ENCODE measurements at places on chromosomes 2 and 18.

- DNase-seq, result no peak
Observed at GRCh38 chr2:99140056-99140859, 1.2 kb upstream of the C2orf15 start.

DNA sequence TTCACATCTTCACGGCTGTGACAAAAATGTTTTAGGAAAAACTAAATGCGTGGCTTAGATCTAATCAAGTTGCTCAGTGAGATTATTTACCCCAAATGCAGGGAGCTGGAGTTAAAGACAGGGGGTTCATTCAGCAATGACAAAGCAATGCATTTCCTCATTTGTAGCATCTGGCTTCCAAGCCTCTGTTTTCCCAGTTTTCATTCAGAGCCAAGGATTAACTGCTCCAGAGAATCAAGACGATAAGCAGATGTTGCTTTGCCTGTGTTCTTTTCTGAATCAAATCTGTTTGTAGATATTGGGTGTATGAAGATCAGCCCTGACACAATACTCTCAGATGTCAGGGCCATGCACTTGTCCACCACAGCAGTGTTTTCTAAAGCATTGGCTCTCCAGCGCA lies 147.4 kb upstream of the SIX2 start:
- no peak for DNase-seq

DNA sequence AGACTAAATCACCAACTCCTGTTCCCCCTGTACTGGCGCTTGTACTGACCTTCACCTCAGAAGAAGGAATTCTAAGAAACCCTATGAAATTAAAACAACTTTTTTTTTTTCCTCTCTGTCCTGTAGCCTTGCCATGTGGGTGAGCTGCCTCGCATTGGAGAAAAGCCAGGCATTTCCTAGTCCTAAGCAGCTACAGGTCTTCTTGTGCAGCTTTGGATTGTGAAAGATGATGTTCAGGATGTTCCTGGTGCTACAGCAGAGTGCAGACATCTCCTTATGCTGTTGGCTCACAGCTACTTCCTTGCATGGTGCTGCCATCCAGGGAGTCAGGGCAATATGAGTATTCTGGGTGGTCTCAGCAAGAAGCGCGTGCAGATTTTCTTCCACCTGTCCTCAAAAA lies 11.9 kb downstream of the PIK3C3 start:
- DNase-seq, result no peak

DNA sequence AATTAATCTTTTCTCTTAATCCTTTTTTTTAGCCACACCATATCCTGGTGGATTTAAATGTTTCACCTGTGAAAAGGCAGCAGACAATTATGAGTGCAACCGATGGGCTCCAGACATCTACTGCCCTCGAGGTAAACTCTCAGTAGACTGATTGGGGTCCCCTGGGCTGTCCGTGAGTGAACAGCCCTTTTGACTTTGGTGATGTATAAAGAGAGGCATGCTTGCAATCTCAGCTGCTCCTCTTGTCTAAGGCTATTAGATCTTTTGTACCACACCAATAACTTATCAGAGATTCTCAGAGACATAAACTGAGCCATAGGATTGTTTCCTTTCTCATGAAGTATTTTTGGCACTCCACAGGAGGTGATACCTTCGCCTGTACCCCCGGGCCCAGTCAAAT lies 118.6 kb downstream of the LYPD6 start:
- no peak for DNase-seq

- no peak for DNase-seq
Observed at GRCh38 chr2:42241517-42241916, 72.4 kb downstream of the EML4 start.

GRCh38 chr2:234083572-234084348 lies 33.3 kb downstream of the SPP2 start:
- no peak for DNase-seq

DNA sequence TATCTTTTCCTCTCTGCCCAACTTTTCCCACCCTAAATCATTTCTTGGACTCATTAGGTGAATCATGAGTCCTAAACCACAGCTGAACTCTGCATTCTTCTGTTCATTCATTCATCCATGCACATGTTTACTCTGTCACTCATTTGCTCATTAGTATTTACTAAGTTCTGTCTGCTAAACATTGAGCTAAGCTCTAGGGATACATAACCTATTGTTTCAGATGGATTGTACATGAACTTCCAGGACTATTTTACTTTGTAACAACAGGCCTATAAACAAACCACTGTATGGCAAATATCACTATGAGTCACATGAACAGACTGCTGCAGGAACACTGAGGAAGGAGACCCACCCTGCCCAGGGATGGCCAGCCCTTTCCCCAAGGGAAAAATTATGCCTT lies 14.6 kb upstream of the DYNC2LI1 start:
- no peak for DNase-seq

- no peak for DNase-seq
Observed at GRCh38 chr2:96163768-96164429, 18.7 kb upstream of the DUSP2 start.

DNA sequence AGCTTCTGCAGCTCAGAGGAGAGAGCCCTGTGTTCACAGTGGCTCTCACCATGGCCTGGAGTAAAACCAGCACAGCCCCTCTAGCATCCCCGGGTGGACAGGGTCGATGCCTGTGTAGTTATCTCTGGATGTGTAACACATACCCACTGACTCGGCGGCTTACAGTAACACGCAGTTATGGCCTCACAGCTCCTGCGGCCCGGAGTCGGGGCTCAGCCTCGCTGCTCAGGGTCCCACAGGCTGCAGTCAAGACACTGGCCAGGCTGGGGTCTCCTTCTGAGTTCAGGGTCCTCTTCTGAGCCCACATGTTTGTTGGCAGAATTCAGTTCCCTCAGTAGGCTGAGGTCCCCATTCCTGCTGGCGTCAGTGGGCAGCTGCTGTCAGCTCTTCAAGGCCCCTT lies 2.5 kb upstream of the RAB17 start:
- no peak for DNase-seq

- no peak for DNase-seq
Observed at GRCh38 chr2:56654936-56655335, 471.1 kb downstream of the CCDC85A start.

DNA sequence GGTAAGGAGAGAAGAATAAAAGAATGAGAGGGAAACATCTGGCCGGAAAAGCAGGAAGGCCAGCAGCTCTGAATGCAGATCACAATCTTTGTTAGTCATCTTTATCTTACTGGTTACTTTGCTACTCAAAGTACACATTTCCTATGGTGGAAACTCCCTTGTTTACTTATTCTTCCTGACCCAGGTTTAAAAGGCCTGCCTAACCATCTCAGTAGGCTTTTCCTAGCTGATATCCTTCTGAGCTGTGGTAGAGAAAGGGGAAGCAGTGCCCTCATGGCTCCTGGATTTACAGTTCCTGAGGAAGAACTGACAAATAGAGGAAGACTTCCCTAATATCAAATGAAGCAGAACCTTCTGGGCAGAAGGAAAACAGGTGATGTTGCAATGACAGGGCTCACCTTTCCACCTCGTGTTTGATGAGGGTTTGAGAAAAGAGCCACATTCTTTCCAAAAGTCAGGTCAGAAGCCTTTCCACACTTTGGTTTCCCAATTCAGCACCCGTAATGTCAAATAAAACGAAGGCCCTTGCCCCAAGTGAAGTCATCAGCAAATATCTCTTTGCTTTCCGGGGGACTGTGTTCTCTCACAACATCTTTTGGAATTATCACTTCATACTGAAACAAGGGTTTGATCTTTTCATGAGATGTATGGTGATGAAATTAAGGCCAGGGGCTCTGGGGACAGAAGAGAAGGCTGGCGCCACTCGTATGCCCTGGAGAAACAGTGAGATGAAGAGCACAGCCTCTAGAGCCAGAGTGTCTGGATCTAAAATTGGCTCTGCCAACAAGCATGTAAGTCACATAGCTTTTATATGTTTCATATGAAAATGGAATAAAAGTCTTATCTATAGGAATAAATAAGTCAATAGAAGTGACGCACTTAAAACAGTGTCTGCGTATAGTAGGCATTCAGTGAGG lies 26.7 kb upstream of the APOB start:
- DNase-seq, result no peak

DNA sequence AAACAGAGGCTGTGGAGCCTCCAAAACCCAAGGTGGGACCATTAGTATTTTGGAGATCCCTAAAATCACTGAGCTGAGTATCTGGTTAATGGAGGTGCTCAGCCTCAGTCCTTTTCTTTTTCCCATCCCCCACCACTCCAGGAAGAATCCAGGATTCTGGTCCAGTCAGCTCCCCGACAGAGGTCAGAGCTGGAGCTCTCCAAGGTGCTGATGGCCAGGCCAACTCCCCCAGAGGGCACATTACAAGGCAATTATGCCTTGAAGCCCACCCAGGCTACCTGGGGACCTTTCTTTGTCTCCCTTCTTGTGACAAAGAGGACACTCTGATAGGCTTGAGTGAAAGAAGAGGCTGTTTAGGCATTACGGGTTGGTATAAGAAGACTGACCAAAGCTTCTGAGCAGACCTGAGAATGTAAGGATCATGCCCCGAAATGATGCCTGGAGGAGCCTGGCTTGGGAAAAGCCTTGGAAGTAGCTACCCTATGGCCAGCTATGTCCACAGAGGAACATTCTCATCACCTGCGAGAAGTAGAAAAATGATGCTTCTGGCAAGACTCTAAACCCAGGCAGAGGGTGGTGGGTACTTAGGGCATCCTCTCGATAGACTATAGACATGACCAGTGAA lies 102.5 kb upstream of the LDAH start:
- no peak for DNase-seq

- peak; percentile 43 for DNase-seq
Observed at GRCh38 chr2:55490554-55490953, 29.0 kb upstream of the CFAP36 start.

- DNase-seq, result no peak
Observed at GRCh38 chr2:223652122-223652521, 50.0 kb upstream of the SCG2 start.

- DNase-seq, result peak; percentile 7
Observed at GRCh38 chr2:78999406-78999805, 26.1 kb upstream of the REG3G start.

- DNase-seq, result no peak
Observed at GRCh38 chr18:22658318-22658717, 240.6 kb upstream of the CTAGE1 start.

DNA sequence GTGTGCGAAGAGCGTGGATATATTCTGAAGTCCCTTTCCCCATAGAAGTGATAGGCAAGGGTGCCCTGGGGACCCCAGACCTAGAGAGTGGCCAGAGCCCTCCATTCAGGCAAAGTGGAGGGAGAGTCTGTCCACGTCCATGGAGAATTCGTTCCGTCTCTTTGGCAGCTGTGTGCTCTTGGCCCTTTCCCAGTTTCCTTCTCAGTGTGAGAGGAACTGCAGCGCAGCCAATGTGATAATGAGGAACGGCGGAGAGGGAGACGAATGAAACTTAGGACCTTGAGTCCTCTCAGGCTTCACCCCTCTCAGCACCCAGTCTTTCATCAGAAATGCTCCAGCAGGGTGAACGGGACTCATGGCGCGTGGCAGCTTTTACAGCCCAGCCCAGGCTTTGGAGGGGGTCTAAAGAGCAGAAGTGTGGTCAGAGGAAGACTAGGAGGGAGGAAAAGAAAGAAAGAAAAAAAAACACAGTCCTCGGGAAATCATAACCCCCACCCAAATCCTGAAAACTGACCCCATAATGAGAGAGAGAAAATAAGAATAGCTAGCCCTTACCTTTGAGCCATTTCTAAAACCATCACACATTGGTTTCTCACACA lies 95.0 kb upstream of the RIOK3 start:
- DNase-seq, result peak; percentile 7

- no peak for DNase-seq
Observed at GRCh38 chr18:53984021-53984420, 240.4 kb downstream of the MBD2 start.

- no peak for DNase-seq
Observed at GRCh38 chr2:189661957-189662321, 680 bp downstream of the ASNSD1 start.

GRCh38 chr2:223283329-223283728 lies 231.3 kb downstream of the KCNE4 start:
- no peak for DNase-seq

DNA sequence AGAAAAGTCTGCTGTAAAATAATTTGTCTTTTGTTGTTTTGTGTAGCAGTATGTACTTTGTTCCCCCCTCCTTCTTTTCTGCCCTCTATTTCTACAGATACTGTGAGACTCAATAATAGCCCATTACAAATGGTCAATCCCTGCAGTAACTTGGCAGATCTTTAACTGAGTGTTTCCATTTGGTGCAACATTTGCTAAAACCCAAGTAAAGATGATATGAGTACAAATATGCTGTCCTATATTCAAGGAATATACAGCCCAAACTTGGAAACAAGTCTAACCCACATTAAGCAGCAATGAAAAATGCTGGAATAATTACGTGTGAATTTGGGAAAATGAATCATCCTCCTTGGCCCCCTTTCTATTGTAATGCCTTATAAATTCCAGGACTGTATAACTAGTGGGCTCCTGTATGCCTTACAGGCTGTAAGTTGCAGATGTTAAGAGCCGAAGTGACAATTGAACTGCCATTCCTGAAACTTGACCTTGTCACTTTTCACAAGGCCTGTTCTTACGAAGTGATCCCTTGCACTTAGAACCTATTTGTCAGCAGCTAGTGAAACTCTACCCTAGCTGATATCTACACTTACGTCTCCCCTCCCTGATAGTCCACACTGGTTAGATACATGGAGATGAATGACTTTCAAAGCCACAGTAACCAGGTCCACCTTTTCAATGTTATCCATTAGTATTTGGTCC lies 104.9 kb downstream of the IRS1 start:
- DNase-seq, result no peak

- DNase-seq, result no peak
Observed at GRCh38 chr18:71673498-71673897, 870.6 kb downstream of the CBLN2 start.

- DNase-seq, result no peak
Observed at GRCh38 chr18:8299054-8299980, 309.9 kb upstream of the RAB12 start.

- no peak for DNase-seq
Observed at GRCh38 chr2:140108706-140109475, 1328.7 kb upstream of the NXPH2 start.

DNA sequence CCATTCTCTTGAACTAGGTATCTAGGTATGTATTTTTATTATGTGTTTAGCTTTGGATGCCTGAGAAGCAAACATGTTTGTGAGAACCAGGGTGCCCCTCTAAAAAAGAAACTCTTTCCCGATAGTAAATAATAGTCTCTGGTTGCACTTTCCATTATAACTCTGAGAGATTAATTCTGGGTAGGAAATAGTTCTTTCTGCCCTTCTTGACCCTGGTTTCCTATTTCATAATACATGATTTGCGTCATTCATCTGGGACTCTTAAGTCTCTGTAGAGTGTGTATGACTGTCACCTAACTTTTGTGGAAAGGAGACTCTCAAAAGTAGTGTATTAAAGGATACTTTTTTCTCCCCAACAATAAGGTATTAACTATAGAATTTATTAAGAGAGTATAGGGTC lies 31.5 kb downstream of the ACSL3 start:
- peak; percentile 40 for DNase-seq

DNA sequence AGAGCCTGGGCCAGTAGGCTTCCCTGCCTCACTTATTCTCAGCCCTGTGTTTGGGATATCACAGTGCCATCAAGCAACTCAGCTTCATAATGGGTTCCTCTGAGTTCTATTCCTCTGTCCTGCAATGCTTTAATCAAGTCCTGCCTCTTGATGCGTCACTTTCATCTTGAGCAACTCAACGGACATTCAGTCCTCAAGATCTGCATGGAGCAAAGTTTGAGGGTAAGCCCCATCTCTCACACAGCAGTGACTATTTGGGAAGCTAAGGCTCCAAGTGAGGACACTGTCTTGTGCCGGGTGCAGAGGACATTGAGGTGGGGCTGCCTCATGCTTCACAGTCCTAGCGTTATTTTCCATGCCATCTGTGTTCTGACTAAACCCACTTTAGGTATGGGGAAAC lies 50.9 kb upstream of the PLB1 start:
- DNase-seq, result peak; percentile 67

GRCh38 chr2:70678576-70679143 lies 89.3 kb downstream of the ADD2 start:
- DNase-seq, result no peak

GRCh38 chr2:79638954-79639353 lies 126.1 kb downstream of the CTNNA2 start:
- no peak for DNase-seq
